ENCODE measurements at places on chromosomes 11 and 22.

- DNase-seq: peak; percentile 96
Observed at GRCh38 chr11:130314750-130315285, at the start of gene ZBTB44. TSS of gene ZBTB44 (minus strand) at chr11:130314917. CDS start at chr11:130261873, 53,044 bp downstream.

DNA sequence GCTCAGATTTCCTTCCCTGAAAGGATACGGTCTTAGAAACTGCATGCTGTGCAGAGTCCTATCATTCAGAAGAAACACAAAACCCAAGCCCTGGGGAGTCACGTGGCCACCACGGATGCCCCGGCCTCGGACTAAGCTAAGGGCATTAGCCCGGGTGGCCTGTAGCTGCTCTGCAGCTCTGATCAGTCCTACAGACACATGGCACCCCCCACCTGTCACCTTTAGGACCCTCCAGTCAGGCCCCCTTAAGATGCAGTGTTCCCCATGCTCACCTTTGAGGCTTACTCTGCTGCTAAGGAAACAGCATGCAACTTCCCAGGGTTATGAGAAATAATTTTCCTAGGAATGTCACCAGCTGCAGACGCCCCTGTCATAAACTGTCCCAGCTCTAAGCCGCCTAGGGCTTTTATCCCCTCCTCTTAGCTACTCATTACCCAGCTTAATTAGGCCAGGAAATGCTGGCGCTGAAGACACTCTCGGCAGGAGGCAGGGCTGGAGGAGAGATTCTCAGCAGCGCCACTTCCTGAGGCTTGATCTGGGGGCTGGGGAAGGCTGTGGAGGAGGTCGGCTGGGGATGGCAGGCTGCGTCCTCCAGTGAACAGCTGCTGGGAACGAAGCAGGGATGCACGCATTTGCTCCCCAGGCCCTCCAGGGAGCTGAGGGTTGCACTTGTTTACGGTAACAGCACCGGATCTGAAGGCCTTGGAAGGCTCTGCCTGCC, 47.2 kb upstream of the ADA2 start:
- DNase-seq: peak; percentile 72

GRCh38 chr11:87926250-87926970, 248.8 kb downstream of the RAB38 start:
- no peak for DNase-seq

DNA sequence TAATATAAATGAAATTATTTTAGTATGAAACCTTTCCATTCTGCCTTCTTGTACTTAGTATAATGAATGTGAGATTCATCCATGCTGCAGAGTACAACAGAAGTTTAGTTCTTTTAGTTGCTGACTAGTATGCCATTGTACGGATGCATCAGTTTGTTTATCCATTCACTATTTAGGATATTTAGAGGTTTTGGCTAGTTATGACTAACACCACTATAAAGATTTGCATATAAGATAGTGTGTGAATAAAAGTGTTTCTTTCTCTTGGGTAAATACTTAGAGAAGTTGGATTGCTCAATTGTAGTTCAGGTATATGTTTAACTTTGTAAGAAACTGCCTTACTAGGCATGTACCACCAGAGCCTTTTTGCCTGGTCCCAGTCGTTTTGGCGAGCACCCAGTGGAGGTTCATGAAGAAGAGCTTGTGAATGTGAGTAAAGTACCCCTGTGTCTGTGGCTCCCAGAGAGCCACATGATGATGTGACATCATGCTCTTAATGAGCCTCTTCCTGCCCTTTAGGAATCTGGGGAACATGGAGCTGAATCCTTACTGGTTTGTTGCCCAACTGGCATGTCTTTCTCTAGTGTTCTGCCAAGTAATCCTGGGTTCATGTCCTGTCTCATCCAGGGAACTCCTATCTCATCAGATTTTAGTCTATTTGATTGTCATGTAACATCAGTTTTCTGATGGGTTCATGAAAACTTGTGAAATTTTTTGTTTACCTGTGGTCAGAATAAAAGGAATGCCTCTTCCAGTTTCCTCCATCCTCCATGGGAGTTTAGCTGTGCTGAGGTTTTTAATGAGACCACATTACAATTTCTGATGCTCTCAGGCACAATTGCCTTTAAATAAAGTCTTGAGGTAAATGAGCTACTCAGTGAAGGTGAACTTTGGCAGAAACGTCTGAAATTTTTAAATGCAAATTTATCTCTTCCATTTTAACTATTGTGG, 234.8 kb downstream of the CASP12 start:
- DNase-seq: no peak

DNA sequence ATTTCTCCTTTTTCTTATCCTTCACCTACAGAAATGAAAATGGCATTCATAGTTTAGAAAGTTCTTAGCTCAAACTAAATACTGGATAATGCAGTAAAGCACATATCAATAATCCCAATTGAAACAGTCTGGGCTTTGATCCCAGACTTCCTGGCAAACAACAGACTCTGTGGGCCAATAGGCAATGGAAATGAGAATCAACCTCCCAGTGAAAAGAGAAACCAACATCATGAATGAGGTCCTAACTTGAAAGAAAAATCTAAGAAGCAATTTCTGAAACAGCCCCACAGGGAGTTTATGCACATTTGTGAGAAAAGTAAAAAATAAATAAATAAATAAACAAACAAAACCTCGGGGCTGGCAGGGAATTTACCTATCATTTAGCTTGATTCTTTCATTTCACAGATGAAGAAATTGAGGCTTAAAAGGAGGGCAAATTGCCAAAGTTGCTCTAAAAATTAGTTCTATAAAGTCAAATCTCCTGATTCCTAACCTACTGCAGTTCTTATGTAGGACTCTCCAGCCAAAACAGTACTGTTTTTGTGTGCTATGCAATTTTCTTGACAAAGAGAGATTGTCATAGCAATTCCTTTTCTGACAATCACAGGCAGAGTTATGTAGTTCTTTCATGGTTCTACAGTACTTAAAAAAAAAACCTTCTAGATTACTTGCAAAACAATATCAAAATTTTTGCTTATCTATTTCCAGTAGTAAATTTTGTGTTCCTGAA, 265.8 kb downstream of the GRM5 start:
- peak; percentile 64 for DNase-seq

DNA sequence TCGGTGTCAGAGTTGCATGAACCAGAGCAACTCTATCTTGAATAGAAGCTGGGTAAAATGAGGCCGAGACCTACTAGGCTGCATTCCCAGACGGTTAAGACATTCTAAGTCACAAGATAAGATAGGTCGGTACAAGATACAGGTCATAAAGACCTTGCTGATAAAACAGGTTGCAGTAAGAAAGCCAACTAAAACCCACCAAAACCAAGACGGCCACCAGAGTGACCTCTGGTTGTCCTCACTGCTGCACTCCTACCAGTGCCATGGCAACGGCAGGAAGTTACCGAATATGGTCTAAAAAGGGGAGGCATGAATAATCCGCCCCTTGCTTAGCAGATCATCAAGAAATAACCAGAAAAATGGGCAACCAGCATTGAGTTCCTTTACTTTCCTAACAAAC, 2.4 kb upstream of the KAT5 start:
- no peak for DNase-seq

DNA sequence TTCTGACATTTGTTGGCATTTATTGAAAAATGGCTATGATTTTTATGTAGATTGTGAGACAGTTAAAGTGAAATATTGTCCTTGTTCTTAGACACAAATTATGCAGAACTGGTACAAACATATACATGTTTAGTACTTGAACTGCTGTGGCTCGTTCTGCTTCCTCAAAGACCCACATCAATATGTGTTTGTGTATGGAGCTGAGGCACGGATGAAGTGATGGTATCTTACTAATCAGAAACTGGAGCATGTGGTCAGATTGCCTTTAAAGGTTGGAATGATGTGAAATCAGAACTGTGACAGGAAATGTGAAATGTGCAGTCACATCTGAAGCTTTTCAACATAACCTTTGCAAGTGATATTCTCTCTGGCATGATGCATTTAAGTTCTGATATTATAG, 130.4 kb downstream of the NAV2 start:
- DNase-seq: no peak

GRCh38 chr11:46277622-46278386, at the start of gene CREB3L1:
TSS of gene CREB3L1 (plus strand) at chr11:46277662. CDS start at chr11:46278112, 450 bp downstream.
- DNase-seq: peak; percentile 69

- no peak for DNase-seq
Observed at GRCh38 chr11:1277936-1278512, 31.4 kb downstream of the TOLLIP start.

GRCh38 chr22:43308060-43308830, 34.9 kb downstream of the SCUBE1 start:
- DNase-seq: peak; percentile 49

- DNase-seq: peak; percentile 98
Observed at GRCh38 chr22:35914665-35915476, 113.8 kb downstream of the RBFOX2 start.

GRCh38 chr11:74720596-74721478, 10.4 kb downstream of the CHRDL2 start:
- DNase-seq: peak; percentile 96

DNA sequence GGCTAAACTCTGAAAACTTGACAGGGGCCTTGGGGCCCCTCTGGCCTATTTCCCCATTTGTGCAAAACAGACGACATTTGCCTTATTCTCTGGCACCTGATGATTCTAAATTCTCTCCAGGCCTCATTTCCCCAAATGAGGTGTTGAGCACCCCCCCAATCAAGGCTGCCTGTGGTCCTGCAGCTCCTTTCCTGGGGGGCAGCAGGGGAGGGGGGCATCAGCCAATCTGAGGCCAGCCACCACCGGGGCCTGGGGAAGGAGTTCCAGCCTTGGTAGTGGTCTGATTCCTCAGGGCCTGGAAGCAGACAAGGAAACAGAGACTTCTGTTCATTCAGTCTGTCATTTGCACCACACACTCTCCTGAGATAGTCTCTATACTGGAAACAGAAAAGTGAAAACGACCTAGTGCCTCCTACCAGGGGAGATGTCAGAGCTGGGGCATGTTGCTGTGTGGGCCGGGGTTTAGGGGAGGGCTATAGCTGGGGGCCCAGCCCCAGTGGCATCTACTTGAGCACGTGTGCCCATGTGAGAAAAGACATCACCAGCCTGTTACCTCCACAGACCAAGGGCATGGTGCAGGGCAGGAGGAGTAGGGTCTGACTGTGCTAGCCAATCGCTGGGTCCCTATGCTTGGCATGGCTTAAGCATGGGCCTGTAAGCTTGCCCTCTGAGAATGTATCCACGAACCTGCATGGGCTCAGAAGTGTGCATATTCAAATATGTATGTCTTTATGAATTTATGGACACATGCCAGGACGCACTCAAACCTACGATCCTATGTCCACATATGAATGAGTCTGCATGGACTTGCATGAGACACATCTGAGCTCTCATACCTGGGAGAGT, 1.8 kb upstream of the TPBGL start:
- no peak for DNase-seq

GRCh38 chr22:20316217-20316843, 3.5 kb downstream of the DGCR6L start:
- DNase-seq: peak; percentile 6

DNA sequence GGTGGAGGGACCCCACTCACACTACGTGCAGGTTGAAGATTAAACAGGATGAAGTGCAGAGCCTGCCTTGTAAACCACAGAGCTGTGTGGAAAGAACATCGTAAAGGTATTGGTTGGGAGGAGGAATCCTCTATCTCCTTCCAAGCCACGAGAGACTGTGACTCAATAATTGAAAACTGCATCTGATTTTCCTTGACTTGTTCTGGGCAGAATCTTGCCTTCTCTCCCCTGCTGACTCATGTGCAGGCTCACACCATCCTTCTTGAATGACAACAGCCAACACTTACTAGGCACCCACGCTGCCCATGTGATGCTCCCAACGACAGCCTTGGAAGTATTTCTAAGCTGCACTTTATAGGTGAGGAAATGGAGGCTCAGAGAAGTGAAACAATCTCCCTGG, 563.0 kb downstream of the MIAT start:
- no peak for DNase-seq

GRCh38 chr22:49760280-49760629, 67.4 kb downstream of the BRD1 start:
- no peak for DNase-seq

- peak; percentile 90 for DNase-seq
Observed at GRCh38 chr22:46150034-46150654, at the start of gene PPARA. TSS of gene PPARA (plus strand) at chr22:46150526. CDS start at chr22:46198384, 47,858 bp downstream.

DNA sequence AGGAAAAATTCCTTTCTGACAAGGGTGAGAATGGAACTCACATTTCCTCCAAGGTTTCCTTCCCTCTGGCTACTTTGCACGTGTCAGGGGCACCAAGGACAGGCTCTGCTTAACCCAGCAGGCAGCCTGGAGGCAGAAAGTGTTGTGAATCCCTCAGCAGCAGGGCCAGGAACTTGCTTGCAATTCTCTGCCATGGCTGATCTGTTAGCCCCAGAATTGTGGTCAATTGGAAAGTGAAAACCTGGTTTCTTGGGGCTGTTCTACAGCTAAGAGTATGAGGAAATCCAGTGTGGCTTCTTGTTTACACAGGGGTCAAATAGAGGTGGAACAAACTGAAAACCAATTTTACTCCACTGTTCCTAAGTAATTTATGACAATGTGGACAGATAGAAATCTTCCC, 38.3 kb upstream of the CEP295 start:
- no peak for DNase-seq

GRCh38 chr11:22192289-22192641, 620 bp upstream of the ANO5 start:
- DNase-seq: no peak

DNA sequence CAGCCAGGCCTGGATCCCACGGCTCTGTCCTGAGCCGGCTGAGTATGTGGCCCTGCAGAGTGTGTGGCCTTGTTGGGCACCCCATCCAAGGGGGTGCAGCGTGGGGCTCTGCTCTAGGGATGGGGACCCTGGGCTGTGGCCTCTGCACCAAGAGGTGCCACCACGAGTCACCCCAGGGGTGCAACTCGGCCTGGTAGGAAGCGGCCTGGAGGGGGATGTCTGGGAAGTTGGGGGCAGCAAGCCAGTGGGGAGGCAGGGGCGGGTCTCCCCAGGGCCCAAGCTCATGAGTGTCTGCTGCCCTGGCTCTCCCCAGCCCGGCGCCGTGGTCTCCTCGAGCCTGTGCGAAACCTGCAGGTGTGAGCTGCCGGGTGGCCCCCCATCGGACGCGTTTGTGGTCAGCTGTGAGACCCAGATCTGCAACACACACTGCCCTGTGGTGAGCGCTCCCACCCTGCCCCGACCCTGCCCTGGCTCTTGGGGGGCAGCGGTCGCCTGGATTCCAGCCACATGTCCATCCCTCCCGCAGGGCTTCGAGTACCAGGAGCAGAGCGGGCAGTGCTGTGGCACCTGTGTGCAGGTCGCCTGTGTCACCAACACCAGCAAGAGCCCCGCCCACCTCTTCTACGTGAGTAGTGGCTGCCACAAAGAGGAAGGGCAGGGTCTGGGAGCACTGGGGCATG, 24.2 kb upstream of the MUC5B start:
- no peak for DNase-seq

DNA sequence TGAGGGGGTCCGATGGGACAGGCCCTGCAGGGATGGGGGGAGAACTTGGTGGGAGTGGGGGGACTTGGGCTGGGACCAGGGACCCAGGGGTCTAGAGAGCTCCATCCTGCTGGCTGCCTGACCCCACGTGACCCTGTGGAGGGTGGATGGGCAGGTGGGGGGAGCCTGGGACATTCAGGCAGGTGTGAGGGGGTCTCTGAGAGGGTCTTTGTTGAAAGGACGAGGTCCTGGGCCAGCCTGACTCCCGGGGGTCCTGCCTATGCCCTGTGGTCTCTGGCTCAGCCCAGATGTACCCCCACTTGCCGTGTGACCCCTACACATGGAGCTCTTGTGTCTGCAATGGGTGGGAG, 7.5 kb downstream of the LRRC56 start:
- DNase-seq: no peak

GRCh38 chr22:48629631-48630432, 1197.8 kb downstream of the BRD1 start:
- DNase-seq: no peak

GRCh38 chr11:128310676-128311445, 276.5 kb downstream of the ETS1 start:
- no peak for DNase-seq

- no peak for DNase-seq
Observed at GRCh38 chr22:31363885-31364465, 17.8 kb upstream of the PATZ1 start.

Measured in lung (tissue), 17 donors.